Calu3 (cell line): ENCODE measurements at places on chromosomes 6 and 20. TPM values are rescaled to one million over a fixed set of nuclear protein-coding genes. Genes with fewer than 3 reads are reported as not detected.

Gene DNAH8
- 0.05 TPM in 1 of 2 replicates, not detected in the other for total RNA-seq

Gene NOX3
- total RNA-seq: not detected in 2 replicates

- peak; percentile 95 for DNase-seq
Observed at GRCh38 chr20:48945840-48946514, 24.5 kb downstream of the ARFGEF2 start.

DNA sequence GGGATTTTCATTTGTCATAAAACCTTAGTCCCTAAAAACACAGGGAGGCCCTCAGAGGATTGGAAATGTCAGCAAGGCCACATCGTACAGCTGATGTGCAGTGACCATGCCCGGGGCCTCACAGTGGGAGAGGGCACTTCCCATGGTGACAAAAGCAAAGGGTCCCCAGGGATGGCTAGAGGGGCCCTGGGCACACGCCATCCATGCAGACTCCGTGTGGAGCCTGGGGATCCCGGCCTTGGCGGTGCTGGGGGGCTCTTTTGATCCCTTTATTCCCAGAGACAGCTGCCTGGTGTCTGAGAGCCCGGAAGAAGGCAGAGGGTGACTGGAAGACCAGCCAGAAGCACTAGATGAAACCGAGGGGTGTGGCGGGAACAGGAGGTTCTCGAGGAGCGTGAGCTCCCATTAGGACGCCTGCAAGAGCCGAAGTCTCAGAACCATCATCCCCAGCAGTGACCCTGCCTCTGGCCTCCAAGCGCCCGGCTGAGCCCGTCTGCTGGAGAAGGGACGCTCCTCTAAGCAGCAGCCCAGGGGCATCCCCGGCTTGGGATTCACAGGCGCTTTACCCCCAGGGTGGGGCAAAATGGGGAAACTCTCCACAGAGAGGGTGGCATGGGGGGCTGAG, 49.1 kb upstream of the FRMD1 start:
- DNase-seq: no peak

Gene BEND6
- total RNA-seq: 1.3 and 1.8 TPM in 2 replicates

DNA sequence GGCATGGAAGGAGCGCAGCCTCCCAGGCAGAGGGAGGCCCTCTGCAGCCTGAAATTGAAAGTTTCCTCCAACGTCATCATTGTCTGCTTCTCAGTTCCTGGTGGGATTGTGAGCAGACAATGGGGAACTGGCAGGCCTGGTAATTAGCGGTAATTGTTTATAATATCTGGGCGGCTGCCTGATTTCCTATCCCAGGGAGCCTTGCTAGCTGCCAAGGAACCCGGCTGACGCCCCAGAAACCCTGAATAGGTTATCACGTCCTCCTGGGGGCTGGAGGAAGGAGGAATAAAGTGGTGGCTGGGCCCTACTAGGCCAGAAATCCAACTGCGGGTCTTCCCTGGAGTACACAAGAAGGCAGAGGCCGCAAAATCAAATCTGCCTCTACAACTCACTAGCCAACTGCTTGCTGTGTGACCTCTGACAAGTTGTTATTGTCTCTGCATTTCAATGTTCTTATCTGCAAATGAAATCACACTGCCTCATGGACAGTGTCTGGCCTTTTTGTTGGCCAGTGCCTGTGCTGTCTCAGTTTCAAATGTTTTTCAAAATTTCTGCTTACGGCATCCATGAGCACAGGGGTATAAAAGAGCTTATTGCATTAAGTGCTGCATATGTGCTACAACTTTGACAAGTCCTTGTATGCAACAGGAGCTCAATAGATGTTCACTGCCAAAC, 16.9 kb downstream of the KCNK15 start:
- DNase-seq: no peak

Gene SCUBE3
- 0.44 and 0.47 TPM in 2 replicates for total RNA-seq

DNA sequence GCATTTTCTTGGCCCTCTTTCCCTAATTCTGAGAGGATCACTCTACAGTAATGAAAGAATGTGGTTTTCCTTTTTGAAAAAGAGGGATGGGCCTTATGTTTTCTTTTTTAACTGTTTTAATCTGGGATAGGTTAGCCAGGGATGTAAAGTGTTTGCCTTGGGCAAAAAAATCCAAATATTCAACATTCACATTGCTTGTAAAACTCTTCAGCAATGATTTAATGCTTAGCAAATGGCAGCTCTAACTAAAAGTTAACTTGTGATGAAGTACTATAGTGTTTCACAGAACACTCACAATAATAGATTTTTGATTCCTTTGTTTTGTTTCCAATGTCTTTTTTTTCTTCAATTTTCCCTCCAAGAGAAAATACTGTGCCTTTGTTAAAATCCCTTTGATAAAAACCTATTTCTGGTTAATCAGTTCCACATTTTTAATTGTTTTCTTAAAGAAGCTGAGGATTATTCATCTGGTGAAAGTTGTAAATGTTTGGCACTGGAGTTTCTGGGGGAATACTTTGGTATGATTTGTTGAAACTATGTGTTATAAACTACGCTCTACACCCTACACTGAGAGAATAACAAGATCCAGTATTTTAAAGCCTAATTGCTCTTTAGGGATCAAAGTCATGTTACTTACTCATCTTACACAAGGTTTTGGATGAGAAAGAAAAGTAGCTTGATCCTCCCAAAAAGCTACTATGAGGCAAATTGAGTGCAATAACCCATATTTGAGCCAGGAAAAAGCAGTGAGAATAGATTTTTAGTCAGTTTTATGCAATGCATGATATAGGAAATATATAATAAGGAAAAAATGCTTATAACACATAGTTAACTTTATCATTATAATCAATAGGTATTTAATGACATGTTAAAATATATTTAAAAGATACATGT, 335.8 kb downstream of the EPHA7 start:
- no peak for DNase-seq

Gene NRN1
- total RNA-seq: not detected in 2 replicates

Gene HLA-E
- 161 and 230 TPM in 2 replicates for total RNA-seq

DNA sequence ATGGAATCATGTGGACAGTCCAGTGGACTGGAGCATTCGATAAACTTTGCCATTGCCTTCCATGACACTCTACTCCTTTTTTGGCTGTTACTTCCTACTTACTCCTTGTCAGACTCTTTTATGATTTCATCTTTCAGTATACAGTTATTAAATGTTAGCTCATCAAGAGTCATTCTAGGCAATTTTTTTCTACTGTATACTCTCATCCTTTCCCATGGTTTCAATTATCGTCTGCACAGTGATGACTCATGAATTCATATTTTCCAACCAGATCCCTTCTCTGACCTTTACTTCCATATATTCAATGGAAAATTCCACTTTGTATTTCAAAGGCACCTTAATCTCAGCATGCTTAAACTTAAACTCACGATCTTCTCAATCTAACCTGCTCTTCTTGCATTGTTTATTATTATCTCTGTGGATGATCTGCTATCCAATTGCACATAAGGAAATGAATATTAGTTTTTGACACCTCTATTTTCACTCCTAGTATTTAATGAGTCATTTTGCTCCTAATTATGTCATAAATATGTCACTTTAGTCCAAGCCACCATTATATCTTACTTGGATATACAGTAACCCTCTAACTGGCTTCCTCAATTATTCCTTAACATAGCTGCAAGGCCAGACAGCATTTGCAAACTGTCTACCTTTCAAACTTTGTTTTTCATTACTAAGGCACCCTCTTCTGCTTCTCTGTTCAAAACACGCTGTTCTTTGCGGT, 427.5 kb downstream of the PHF3 start:
- no peak for DNase-seq

DNA sequence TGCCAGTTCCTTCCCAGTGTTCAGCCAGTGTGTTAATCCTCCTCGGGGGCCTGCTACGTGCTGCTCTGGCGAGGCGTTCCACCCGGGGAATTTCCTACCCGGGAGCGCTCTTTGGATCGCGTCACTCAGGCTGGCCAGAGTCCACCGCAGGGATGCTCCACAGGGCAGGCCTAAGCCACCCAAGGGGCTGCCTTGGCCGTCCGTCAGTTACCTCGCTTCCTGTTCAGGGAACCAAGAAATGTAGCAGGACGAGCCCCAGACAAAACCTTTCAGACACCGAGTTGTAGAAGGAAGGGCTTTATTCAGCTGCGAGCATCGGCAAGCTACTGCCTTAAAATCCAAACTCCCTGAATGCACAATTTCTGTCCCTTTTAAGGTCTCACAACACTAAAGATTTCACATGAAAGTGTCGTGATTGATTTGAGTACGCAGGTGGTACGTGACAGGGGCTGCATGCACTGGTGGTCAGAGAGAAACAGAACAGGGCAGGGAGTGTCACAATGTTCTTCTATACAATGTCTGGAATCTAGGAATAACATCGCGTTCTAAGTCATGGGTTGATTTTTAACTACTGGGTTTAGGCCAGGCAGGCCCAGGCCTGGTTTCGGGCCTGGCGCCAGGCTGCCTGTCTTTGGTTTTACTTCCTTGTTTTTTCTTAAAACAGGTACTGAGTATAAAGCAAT, 15.7 kb upstream of the POU5F1 start:
- peak; percentile 83 for DNase-seq

DNA sequence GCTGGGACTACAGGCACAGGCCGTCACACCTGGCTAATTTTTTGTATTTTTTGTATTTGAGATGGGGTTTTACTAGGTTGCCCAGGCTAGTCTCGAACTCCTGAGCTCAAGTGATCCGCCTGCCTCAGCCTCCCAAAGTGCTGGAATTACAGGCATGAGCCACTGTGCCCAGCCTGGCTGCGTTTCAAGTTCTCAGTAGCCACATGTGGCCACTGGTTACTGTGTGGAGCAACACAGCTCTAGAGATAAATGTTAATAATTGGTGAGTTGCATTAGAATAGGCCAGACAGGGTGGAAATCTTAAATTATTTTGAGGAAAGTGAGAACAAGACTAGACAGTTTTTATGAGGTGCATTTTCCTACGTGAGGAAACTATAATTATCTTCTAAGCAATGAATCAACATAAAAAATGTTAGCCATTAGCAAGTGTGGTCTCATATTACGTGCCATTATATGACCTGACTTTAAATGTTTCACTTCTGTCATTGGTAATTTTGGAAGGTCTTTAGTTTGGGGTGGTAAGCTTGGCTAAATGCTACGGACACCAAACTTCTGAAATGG, 129.6 kb downstream of the PLEKHG1 start:
- no peak for DNase-seq

GRCh38 chr20:62029949-62030348, 35.7 kb downstream of the TAF4 start:
- no peak for DNase-seq

Gene DUSP15
- 0.47 TPM in 1 of 2 replicates, not detected in the other for total RNA-seq

- DNase-seq: no peak
Observed at GRCh38 chr6:6362056-6362840, 41.8 kb upstream of the F13A1 start.

DNA sequence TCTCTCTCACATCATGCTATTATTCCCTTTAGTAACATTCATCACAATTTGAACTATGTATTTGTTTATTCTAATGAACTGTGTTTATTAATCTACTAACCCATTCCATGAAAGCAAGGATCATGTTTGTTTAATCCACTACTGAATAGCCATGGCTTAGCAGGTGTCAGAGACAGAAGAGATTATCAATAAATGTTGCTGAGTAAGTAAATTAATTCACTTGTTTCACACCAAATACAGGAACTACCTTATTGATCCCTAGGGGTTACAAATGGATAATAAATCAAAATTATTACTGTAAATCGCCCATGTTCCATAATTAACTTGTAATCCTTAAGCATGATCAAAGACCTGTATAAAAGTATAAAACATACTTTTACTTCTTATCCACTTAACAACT, 76.6 kb downstream of the PHIP start:
- DNase-seq: no peak

Gene DEFB123
- not detected in 2 replicates for total RNA-seq

DNA sequence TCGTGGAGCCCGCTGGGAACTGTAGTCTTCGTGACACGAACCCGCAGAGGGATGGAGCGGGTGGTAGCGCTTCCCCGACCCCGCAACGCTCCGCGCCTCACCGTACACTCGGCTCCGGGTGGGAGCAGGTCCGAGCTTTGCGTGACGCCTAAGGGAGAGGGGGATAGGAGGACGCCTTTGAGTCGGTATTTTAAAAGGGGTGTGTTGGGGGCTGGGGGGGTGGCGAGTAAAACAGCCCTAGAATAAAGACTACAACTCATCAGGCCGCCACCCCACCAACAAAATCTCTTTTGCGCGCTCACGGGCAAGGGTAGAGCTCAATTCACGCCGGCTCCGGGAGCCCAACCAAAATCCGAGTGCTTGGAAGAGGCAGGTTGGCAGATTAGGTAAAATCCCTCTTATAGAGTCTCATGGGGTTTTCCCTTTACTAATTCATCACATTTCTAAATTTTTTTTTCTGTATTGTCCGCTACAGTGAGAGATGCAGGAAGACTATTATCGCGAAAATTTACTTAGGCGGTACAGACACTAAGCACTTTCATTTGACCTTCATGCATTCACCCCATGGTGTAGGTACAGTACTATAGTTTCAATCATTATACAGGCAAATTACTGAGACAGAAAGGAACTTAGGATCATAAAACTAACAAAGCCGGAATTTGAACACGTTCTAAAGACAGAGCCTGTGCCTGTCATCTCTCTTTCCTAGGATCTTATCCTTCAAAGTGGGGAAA, 706 bp upstream of the SNX14 start:
- no peak for DNase-seq

- DNase-seq: no peak
Observed at GRCh38 chr20:62198931-62199330, 16.1 kb downstream of the MTG2 start.

DNA sequence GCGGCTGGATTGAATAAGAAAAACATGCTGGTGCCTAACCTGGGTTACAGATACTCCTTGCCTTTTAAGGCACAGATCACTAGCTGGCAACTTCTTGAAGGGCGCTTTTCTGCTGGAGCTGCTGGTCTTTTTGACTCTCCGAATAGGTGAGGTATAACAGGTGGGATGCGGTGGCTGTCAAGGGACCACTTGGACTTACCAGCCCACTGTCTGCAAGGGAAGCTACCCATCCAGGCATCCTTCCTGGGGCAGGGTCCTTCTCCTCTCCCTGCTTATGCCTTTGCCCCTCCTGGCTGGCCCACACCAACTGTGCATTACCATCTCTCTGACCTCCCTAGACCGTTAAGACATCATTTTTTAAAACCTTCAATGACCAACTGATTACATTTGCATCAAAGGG, 57.4 kb downstream of the NPEPL1 start:
- DNase-seq: no peak

- no peak for DNase-seq
Observed at GRCh38 chr6:155014670-155015300, 19.7 kb downstream of the TIAM2 start.

Gene VEGFA
- 345 and 407 TPM in 2 replicates for total RNA-seq

Gene ZSCAN23
- total RNA-seq: 1.8 and 3.7 TPM in 2 replicates

Gene DYNLT2
- 2.7 and 3.4 TPM in 2 replicates for total RNA-seq

Gene FARS2
- total RNA-seq: 13.4 and 14.3 TPM in 2 replicates

GRCh38 chr6:149938571-149939355, 3.1 kb upstream of the ULBP2 start:
- no peak for DNase-seq

GRCh38 chr6:8229915-8230756, 127.8 kb upstream of the EEF1E1 start:
- no peak for DNase-seq
